Naive thymus-derived CD4-positive, alpha-beta T cell (primary cell): ENCODE measurements at places on chromosomes 7 and 10. TPM values are rescaled to one million over a fixed set of nuclear protein-coding genes. Genes with fewer than 3 reads are reported as not detected.
A peak's percentile ranks its signal among the peaks of the same experiment; 100 is the strongest.

- no peaks in the 10 kb centered on the region for H3K27me3 ChIP-seq
- DNase-seq: no peak
- no peak overlapping the region for H3K27ac ChIP-seq
- H3K36me3 ChIP-seq: no peaks in the 10 kb centered on the region
These were observed 80.7 kb upstream of the EMX2 start for GRCh38 chr10:117461766-117462423.

GRCh38 chr10:125226005-125226404 lies 65.6 kb upstream of the CTBP2 start:
- H3K36me3 ChIP-seq: no peaks in the 10 kb centered on the region
- no peaks in the 10 kb centered on the region for H3K27me3 ChIP-seq
- DNase-seq: no peak
- H3K4me1 ChIP-seq: no peaks in the 10 kb centered on the region
- H3K27ac ChIP-seq: no peak overlapping the region

- H3K4me3 ChIP-seq: no peak overlapping the region
- no peaks in the 10 kb centered on the region for H3K4me1 ChIP-seq
- no peaks in the 10 kb centered on the region for H3K36me3 ChIP-seq
- no peak for DNase-seq
- no peak overlapping the region for H3K27ac ChIP-seq
These were observed 32.5 kb downstream of the PDE1C start for GRCh38 chr7:32037650-32038198.

DNA sequence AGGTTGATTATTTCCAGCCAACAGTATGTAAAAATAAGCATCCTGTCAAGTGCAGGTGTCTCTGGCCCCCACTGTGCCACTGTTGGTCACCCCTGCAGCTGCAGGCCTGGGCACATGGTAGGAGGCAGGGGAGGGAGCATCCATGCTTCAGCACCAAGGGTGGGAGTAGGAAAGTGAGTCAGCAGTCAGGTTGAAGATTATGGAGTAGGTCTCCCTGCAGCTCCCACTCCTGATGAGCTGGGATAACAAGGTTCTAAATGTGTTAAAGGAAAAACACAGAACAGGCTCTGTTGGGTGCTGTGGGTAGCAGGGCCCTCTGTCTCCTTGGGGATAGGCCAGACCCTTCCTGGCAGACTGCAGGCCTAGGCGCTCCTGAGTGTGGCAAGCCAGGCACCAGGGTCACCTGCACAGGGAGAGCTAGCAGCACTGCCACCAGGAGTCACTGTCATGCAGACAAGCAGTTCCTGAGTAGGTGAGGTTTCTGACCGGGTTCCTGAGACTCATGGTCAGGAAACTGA lies 59.3 kb downstream of the NUDCD3 start:
- H3K27ac ChIP-seq: no peak overlapping the region
- DNase-seq: peak; percentile 8
- no peak overlapping the region for H3K4me3 ChIP-seq
- no peaks in the 10 kb centered on the region for H3K36me3 ChIP-seq
- no peaks in the 10 kb centered on the region for H3K27me3 ChIP-seq

- DNase-seq: no peak
- no peaks in the 10 kb centered on the region for H3K36me3 ChIP-seq
- no peaks in the 10 kb centered on the region for H3K4me1 ChIP-seq
- no peaks in the 10 kb centered on the region for H3K27me3 ChIP-seq
- no peak overlapping the region for H3K4me3 ChIP-seq
- H3K27ac ChIP-seq: peak overlapping the region; percentile 33
These were observed 108.7 kb downstream of the TYW1 start for GRCh38 chr7:67105377-67105776.

- H3K27ac ChIP-seq: no peak overlapping the region
- no peak overlapping the region for H3K4me3 ChIP-seq
- H3K27me3 ChIP-seq: no peaks in the 10 kb centered on the region
- no peaks in the 10 kb centered on the region for H3K36me3 ChIP-seq
- H3K4me1 ChIP-seq: no peaks in the 10 kb centered on the region
These were observed 601.3 kb downstream of the GALNT17 start for GRCh38 chr7:71733107-71733870.

- H3K4me1 ChIP-seq: no peaks in the 10 kb centered on the region
- no peak overlapping the region for H3K27ac ChIP-seq
- no peaks in the 10 kb centered on the region for H3K27me3 ChIP-seq
- H3K36me3 ChIP-seq: no peaks in the 10 kb centered on the region
- no peak overlapping the region for H3K4me3 ChIP-seq
These were observed 244.6 kb downstream of the POLR1F start for GRCh38 chr7:19464241-19464640.

- H3K27ac ChIP-seq: no peak overlapping the region
- H3K4me3 ChIP-seq: no peak overlapping the region
- DNase-seq: no peak
These were observed 18.1 kb downstream of the RAB11FIP2 start for GRCh38 chr10:118028619-118029018.

DNA sequence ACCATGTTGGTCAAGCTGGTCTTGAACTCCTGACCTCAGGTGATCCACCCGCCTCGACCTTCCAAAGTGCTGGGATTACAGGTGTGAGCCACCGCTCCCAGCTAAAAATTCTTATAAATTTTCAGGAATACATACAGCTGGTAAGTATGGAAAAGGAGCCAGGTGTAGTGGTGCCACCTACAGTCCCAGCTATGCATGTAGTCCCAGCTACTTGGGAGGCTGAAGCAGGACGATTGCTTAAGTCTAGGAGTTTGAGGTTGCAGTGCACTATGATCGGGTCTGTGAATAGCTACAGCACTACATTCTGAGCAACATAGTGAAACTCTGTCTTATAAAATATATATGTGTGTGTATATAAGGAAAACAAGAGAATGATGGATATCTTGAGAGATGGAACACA lies 19.0 kb downstream of the LDB1 start:
- H3K36me3 ChIP-seq: peaks cover 6% of the 10 kb centered on the region
- H3K4me1 ChIP-seq: no peaks in the 10 kb centered on the region
- DNase-seq: no peak
- H3K27me3 ChIP-seq: no peaks in the 10 kb centered on the region
- H3K4me3 ChIP-seq: no peak overlapping the region

GRCh38 chr7:111162692-111163091 lies 71.8 kb downstream of the LRRN3 start:
- no peak overlapping the region for H3K4me3 ChIP-seq
- no peak for DNase-seq
- H3K4me1 ChIP-seq: no peaks in the 10 kb centered on the region
- H3K36me3 ChIP-seq: no peaks in the 10 kb centered on the region
- H3K27me3 ChIP-seq: no peaks in the 10 kb centered on the region
- H3K27ac ChIP-seq: no peak overlapping the region

DNA sequence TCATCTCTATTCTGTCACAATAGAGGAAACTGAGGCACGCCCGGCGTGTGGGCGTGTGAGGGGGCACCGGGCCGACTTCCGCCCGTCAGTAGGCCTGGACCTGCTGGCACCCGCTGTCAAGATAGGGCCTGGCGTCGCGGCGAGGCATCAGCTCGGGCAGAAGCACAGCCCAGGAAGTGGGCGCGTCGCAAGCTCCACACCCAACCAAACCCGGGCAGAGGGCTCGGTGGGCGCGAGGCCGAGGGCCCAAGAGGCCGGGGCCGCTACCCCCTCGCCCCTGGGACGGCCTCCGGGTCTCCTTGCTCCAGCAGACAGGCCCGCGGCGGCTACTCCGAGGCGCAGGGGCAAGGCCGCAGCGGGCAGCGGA lies 91.2 kb downstream of the SPAG6 start:
- H3K4me3 ChIP-seq: peak overlapping the region; percentile 85
- H3K4me1 ChIP-seq: peaks cover 19% of the 10 kb centered on the region
- H3K27ac ChIP-seq: peak overlapping the region; percentile 88
- no peaks in the 10 kb centered on the region for H3K27me3 ChIP-seq

STEAP4 gene
- total RNA-seq: not detected
